Right renal pelvis (tissue), 4 donors: ENCODE measurements at places on chromosomes 11 and 22.

DNA sequence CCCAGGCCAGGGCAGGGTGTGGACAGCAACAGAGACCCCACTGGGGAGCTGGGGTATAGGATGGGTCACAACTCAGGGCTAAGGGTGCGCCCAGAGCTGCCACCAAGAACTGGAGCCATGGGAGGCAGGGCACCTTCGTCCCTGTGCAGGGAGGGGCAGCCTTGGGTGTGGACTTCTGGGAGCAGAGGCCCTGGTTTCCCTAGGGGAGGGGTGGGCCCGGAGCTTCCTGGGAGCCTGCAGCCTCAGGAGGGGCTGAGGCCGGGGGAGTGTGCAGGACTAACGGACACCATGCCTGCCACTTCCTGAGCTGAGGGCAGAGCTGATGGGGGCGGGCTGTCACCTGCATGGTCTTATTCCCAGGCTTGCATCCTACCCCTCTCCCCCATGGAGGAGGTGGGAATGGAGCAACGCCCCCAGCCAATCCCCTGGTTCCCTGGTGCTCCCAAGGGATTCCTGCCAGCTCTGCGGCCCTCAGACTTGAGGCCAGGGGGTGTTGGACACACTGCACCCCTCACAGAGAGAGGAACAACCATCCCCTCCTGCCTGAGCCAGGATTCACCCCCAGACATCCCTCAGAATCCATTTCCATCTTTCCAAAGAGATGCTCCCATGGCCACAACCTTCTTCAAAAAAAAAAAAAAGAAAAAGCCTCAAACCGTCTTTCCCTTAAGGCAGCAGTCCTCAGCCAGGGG lies 225.7 kb downstream of the CTTN start:
- no peak for DNase-seq

DNA sequence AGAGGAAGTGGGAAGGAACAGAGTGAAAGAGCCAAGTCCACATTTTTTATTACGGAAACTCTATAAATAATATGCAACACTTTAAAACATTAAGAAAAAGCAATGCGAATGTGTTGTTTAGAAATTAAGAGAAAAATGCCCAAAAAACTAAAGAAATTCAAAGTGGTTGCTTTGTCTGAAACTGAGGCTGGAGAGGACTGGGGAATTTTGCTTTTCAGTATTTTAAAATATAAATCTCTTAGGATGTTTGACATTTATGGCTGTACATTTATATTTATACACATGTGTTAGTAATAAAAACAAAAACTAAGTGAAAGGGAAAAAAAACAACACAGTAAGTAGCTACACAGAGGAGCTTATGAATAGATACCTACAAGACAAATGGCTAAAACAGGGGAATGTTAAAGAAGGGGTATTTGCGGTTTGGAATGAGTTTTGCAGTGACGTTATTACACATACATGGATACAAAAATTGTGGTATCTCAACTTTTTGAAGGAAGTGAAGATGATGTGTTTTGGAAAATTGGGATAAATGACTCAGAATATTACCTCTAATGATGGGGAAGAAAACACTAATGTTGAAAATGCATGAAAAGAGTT lies 97.0 kb upstream of the DRD2 start:
- no peak for DNase-seq

DNA sequence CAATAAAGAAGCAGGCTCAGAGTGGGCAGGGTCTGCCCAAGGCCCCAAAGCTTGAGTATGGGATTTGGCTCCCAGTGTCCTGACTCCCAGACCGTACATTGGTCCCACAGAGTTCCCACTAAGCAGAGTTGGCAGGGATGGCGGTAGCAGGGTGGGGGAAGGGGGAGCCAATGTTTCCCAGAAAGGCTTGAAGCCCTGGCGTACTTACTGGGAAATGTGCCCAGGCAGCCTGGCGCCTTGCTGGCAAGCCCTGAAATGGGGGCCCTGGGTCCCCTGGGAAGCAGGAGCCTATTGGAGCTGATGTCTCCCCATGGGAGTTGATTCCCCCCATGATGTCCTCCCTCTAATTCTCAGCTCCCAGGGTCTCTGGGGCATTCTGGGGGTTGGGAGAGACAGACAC lies 9.3 kb downstream of the ARHGEF17 start:
- no peak for DNase-seq

- DNase-seq, result no peak
Observed at GRCh38 chr11:32154275-32154674, 63.4 kb downstream of the RCN1 start.

DNA sequence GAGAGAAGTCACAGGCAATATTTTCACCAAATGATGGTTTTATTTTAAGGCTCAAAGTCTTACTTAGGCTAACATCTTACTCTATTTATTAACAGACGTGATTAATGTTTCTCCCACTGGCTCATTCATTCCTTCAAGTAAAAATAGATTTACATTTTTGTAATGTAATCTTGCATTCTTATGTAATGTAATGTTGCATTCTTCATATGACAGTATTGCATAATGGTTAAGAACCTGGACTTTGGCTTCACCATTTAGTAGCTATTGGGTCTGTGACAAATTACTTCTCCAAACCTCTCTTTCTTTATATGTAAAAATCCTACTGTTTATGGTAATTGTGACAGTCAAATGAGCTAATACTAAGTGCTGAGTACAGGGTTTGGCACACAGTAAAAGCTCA lies 3.3 kb upstream of the DIXDC1 start:
- DNase-seq, result no peak

DNA sequence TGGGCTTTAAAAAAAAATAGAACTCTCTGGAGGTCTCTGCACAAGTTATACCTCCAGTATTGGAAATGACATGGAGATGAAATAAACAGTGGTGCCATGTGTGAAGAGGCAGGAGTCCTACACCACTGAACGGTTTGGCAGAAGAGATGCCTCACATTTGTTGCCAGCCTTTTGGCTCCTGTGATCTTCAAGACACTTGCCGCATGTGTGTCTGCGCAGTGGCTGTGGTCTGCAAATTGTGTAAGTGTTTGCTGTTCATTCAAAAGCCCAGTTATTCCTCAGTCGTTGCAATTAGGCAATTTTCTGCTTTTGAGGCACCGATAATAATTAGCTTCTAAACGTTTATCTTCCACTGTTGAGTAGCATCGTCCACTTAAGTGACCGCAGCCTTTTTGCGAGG lies 319.1 kb downstream of the BRD1 start:
- no peak for DNase-seq
